ENCODE measurements at places on chromosomes 5 and 9. TPM values are rescaled to one million over a fixed set of nuclear protein-coding genes. Genes with fewer than 3 reads are reported as not detected.

DNA sequence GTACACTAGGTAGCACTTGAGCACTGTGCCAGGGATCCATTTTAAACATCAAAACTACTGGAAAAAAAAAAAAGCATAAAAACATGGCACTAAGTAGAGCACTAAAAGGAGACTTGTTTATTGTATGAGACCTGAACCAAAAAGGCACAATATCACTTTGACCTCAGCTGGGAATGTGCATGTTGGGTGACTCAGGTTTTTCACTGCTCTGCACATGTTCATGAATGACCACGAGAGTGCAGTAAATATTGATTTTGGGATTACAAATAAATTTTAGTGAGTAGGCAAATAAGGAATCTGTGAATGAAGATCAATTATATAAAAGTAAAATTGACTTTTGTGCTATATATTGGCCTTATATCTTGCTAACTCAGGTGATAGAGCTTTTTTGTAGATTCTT, 11.8 kb downstream of the RMI1 start:
- no peak overlapping the region for H3K27ac ChIP-seq
- no peaks in the 10 kb centered on the region for H3K27me3 ChIP-seq
- H3K4me1 ChIP-seq = no peaks in the 10 kb centered on the region
- no peaks in the 10 kb centered on the region for H3K36me3 ChIP-seq
- DNase-seq = peak; percentile 36

Gene LCN9
- 2.6 TPM for total RNA-seq

Gene WDR38
- not detected for total RNA-seq

Gene FOXI1
- not detected for total RNA-seq

Gene HTR4
- total RNA-seq = 2.0 TPM

DNA sequence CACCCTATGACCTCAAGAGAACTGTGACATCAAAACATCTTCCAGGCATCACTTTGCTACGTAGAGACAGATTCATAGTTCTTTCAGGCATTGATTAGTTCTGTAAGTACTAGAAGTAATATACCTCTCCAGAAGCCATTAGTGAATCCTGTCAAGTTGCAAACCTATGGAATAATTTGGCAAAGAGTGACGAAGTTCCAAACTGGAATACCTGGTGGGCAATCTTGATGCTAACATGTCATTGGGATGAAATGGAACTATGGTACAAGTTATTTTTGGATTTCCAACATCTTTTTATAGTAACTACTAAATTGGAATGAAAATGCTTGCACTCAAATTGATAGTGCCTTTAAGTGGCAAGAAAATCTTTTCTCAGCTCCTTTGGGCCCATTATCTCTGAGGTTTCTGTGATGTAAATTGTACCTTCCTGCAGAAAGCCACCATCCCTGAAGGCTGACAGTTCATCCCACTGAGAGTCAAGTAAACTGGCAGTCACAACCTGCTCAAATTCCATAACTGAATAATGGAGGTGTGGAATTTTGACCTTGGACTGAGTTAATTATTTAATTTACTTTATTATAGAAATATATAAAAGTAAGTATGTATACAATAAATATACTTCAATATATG, 435.5 kb downstream of the DTWD2 start:
- no peak for DNase-seq
- no peaks in the 10 kb centered on the region for H3K36me3 ChIP-seq
- H3K27ac ChIP-seq = no peak overlapping the region
- H3K27me3 ChIP-seq = no peaks in the 10 kb centered on the region

Gene LHX2
- not detected for total RNA-seq

- H3K27ac ChIP-seq = no peak overlapping the region
- no peak for DNase-seq
- no peaks in the 10 kb centered on the region for H3K36me3 ChIP-seq
- no peaks in the 10 kb centered on the region for H3K27me3 ChIP-seq
- H3K4me1 ChIP-seq = no peaks in the 10 kb centered on the region
Measured at GRCh38 chr5:150394912-150395687, 17.6 kb downstream of the CD74 start.

DNA sequence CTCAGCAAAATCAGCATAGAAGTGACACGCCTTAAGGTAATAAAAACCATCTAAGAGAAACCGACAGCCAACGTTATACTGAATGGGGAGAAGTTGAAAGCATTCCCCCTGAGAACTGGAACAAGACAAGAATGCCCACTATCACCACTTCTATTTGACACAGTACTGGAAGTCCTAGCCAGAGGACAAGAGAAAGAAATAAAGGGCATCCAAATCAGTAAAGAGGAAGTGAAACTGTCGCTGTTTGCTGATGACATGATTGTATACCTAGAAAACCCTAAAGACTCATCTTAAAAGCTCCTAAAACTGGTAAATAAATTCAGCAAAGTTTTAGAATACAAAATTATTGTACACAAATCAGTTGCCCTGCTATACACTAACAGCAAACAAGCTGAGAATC, 393.3 kb downstream of the KIF4B start:
- H3K4me1 ChIP-seq = no peaks in the 10 kb centered on the region
- H3K36me3 ChIP-seq = no peaks in the 10 kb centered on the region

- H3K36me3 ChIP-seq = no peaks in the 10 kb centered on the region
- DNase-seq = no peak
- H3K27ac ChIP-seq = no peak overlapping the region
- H3K4me3 ChIP-seq = no peak overlapping the region
- H3K27me3 ChIP-seq = no peaks in the 10 kb centered on the region
- H3K4me1 ChIP-seq = no peaks in the 10 kb centered on the region
Measured at GRCh38 chr5:179536676-179537075, 13.7 kb upstream of the RUFY1 start.

- DNase-seq = no peak
- no peaks in the 10 kb centered on the region for H3K27me3 ChIP-seq
- no peaks in the 10 kb centered on the region for H3K36me3 ChIP-seq
- no peak overlapping the region for H3K27ac ChIP-seq
- no peak overlapping the region for H3K4me3 ChIP-seq
Measured at GRCh38 chr5:57855831-57856230, 373.2 kb upstream of the ACTBL2 start.

Measured in hepatocyte (in vitro differentiated cells).